Pulmonary artery endothelial cell (primary cell): ENCODE measurements at places on chromosomes 4 and X. TPM values are rescaled to one million over a fixed set of nuclear protein-coding genes. Genes with fewer than 3 reads are reported as not detected.

Gene PPARGC1A
- total RNA-seq = not detected in 2 replicates

Gene QRFPR
- not detected in 2 replicates for total RNA-seq

Gene S100G
- not detected in 2 replicates for total RNA-seq

Gene PHOX2B
- not detected in 2 replicates for total RNA-seq

Gene F9
- not detected in 2 replicates for total RNA-seq

Gene PLAC1
- total RNA-seq = 0.20 and 0.46 TPM in 2 replicates

Gene FATE1
- total RNA-seq = not detected in 2 replicates

Gene NDST4
- total RNA-seq = not detected in 2 replicates

Gene SUPT20HL1
- total RNA-seq = not detected in 2 replicates

Gene DHX15
- 147 and 201 TPM in 2 replicates for total RNA-seq

Gene SMR3B
- not detected in 2 replicates for total RNA-seq

Gene LDB2
- total RNA-seq = 150 and 155 TPM in 2 replicates

Gene PGRMC2
- total RNA-seq = 16.7 and 22.3 TPM in 2 replicates

Gene HDX
- 4.7 and 8.3 TPM in 2 replicates for total RNA-seq

Gene ZIC3
- not detected in 2 replicates for total RNA-seq

Gene FGF5
- total RNA-seq = 0.32 and 0.53 TPM in 2 replicates

Gene RCHY1
- 45.2 and 54.1 TPM in 2 replicates for total RNA-seq

Gene TMEM255A
- total RNA-seq = not detected in 2 replicates

Gene SPACA5
- total RNA-seq = not detected in 2 replicates

Gene TMSB15C
- 2.5 and 3.1 TPM in 2 replicates for total RNA-seq

Gene KLF8
- 1.2 and 1.3 TPM in 2 replicates for total RNA-seq

Gene AKAP14
- not detected in 2 replicates for total RNA-seq

Gene ARMCX5
- total RNA-seq = 20.8 and 22.0 TPM in 2 replicates

Gene WDR1
- total RNA-seq = 622 and 632 TPM in 2 replicates

Gene AMTN
- 0.18 TPM in 1 of 2 replicates, not detected in the other for total RNA-seq

Gene MAOB
- not detected in 2 replicates for total RNA-seq

Gene TLR6
- total RNA-seq = 1.2 and 1.5 TPM in 2 replicates

Gene ERAS
- total RNA-seq = not detected in 2 replicates

Gene MND1
- 2.9 and 6.0 TPM in 2 replicates for total RNA-seq

Gene IBSP
- not detected in 2 replicates for total RNA-seq

Gene SHOX
- not detected in 2 replicates for total RNA-seq

Gene STBD1
- 2.6 TPM in 2 replicates for total RNA-seq

Gene NXF2
- total RNA-seq = not detected in 2 replicates

Gene CFAP99
- total RNA-seq = 0.04 TPM in 1 of 2 replicates, not detected in the other

Gene DNAAF6
- not detected in 2 replicates for total RNA-seq

Gene IQSEC2
- 3.6 and 3.9 TPM in 2 replicates for total RNA-seq

Gene MSX1
- total RNA-seq = 2.7 and 4.1 TPM in 2 replicates

Gene SATL1
- not detected in 2 replicates for total RNA-seq

Gene CT45A6
- total RNA-seq = not detected in 2 replicates

Gene RHOH
- not detected in 2 replicates for total RNA-seq

Gene CSN1S1
- total RNA-seq = not detected in 2 replicates

Gene CLDN22
- total RNA-seq = not detected in 2 replicates

Gene CXorf49
- total RNA-seq = not detected in 2 replicates

Gene ARX
- total RNA-seq = not detected in 2 replicates

Gene SORBS2
- 21.6 and 46.2 TPM in 2 replicates for total RNA-seq

Gene UGT2B17
- not detected in 2 replicates for total RNA-seq
